MG63 (cell line): ENCODE measurements at places on chromosomes 3 and 15. TPM values are rescaled to one million over a fixed set of nuclear protein-coding genes. Genes with fewer than 3 reads are reported as not detected.

DNA sequence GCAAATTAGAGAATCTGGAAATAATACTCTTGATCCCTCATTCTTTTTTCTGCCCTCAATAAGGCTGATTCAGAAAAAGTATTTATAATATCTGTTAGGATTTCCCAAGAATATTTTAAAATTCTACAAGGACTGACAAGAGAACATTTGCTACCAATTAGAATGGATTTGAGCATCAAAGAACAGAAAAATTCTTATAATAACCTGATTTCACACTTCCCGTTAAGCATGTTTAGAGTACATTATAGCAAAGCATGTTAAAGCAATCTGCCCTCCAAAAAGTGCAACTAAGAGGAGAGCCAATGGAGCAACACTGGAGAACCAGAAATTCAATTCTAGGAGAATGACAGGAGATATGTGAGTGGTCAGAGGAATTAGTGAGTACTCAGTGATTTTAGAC is 57.2 kb downstream of the THBS1 start:
- DNase-seq = no peak

GRCh38 chr15:71215126-71215894 is 100.0 kb downstream of the THSD4 start:
- no peak for DNase-seq

DNA sequence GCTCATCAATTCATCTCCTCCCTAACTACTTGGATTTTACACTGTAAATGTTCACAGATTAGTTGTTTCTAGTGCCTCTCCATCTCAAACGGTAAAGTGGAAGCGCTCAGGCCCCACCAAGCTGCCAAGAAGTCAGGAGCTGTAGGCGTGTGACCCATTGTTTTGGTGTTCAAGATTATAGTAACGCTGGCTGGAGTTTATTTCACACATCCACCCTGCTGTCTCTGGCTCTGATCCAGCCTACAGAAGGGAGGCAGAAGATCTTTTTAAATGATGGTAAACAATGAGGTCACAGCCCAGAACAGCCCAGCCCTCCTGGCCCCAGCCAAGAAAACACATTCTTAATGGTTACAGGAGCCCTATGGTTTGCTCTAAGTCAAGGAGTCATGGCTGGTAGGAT is 25.7 kb upstream of the GALNT15 start:
- peak; percentile 89 for DNase-seq

GRCh38 chr3:16545413-16546185 is 32.1 kb upstream of the RFTN1 start:
- DNase-seq = no peak

DNA sequence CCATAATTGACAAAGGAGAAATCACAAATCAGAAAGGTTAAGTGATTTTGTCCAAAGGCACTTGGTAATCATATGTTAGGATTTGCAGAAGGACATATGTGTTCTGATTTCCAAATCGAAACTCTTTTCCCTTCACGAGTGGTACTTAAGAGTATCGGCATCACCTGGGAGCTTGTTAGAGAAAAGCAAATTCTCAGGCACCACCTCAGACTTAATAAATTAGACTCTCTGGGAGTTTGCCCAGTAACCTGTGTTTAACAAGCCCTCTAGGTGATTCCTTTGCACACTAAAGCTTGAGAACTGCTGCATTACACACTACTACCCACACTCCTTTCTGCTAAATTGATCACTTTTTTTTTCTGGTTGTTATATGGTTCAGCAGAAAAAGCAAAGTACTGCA is 116.2 kb downstream of the SERPINI1 start:
- DNase-seq = no peak

DNA sequence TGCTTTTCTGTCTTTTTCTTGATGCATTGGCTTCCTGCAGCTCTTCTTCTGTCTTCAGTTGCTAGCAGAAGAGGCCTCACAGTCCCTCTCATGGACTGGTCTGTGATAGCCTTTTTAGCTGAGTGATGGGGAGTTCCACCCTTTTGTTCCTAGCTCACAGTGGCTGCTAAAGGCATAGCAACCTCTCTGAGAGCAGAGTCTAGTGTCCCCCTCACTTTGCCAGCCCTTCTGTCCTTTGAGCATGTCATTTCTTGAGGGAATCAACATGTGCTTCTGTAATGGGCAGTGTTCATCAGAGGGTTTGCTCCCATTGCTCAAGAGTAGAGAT is 44.4 kb downstream of the GAP43 start:
- DNase-seq = no peak

GRCh38 chr15:63231706-63232105 is 42.3 kb downstream of the RAB8B start:
- no peak for DNase-seq

- no peak for DNase-seq
These were observed 32.5 kb downstream of the PHC3 start for GRCh38 chr3:170149016-170149415.

GPR160 gene
- 1.3 and 4.3 TPM in 2 replicates for total RNA-seq
